ENCODE measurements at places on chromosomes 3 and 15.

DNA sequence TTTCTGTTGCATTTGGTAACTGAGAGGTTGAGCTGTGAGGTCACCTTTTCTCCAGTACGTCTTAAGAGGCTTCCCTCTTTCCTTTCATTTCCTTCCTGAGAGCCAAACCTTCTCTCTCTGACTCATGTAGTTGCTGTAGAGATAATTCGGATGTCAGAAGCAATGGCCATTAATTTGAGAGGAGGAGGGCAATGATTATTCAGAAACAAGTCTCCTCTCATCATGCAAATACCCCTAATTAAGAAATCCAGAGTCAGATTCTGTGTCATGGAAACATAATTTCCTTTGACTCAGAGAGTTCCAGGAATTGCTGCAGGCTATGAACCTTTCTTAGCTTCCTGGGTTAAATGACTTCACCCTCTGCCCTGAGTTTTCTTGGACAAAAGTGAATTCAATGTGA, 59.0 kb upstream of the GSK3B start:
- DNase-seq, result no peak

DNA sequence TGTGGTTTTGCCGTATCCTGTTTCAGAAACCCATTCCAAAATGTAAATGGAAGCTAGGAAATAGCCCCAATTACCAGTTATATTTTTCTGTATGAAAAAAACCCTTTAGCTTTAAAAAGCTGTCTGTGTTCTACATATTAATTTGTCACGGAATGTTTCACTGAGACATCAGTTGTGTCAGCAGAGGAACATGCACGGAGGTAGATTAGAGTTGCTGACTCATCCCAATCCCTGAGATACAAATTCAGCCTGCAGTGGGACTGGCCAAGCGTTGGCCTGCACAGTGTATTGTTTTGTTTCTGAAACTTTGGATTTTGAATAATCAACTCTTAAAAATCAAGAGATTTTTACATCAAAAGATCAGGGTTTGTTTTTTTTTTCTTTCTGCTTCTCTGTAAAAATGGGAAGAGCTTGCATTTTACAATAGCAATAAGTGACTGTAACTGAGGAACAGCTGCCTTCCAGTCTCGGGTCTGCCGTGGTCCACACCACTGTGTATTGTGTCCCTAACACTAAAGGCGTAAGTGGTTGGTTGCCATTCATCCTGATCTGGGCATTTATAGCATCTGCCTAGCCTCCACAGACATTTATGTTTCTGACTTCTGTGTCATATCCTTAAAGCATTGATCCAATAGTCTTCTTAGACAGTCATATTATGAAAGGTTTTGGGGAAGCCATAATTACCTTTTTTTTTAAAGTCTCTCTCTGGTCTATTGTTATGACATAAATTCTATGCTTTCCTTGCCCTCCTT, 218.1 kb downstream of the ADAMTSL3 start:
- no peak for DNase-seq

- no peak for DNase-seq
Observed at GRCh38 chr15:64748251-64748650, 27.1 kb downstream of the RBPMS2 start.

GRCh38 chr3:102124282-102124681, 275.0 kb downstream of the NFKBIZ start:
- no peak for DNase-seq

DNA sequence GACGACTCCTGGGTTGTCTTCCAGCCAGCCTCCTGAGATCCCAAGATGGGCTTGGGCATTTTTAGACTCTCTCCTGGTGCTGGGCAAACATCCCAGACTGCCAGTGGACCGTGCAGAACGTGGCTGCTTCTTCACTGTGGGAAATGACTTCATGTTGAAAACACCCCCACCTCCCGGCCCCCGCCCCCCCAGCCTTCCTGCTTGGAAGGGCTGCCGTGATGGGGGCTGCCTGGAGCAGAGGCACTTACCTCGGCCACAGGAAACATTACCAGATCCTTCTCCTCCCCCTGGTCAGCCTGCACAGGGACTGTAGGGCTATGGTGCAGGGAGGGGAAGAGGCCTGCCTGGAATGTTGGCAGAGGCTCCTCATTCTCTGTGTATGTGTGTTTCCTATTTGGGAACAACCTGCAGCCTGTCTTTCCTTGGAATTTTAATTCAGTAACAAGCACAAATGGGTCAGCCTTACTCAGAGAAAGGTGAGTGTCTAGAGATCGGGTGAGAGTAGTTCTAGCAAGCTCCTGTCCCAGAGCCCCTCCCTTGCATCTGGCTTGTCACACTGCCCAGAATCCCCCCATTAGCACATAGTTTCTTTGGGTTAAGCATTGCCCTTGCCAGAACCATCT, 90.8 kb downstream of the ANP32A start:
- no peak for DNase-seq

GRCh38 chr3:76969471-76969870, 70.4 kb upstream of the ROBO2 start:
- DNase-seq, result no peak

All from pancreas (tissue), 10 donors.